ENCODE measurements at places on chromosomes 5 and 9. TPM values are rescaled to one million over a fixed set of nuclear protein-coding genes. Genes with fewer than 3 reads are reported as not detected.

Gene TMEM171
- total RNA-seq: 4.0 TPM

Gene ARL14EPL
- 0.11 TPM for total RNA-seq

Gene FOXD4
- total RNA-seq: 0.13 TPM

Gene KIAA1958
- total RNA-seq: 2.3 TPM

Gene HAPLN1
- total RNA-seq: not detected

Gene CACFD1
- total RNA-seq: 4.2 TPM

Gene HMMR
- 24.9 TPM for total RNA-seq

Gene MEIKIN
- total RNA-seq: not detected

Gene CFAP77
- 0.15 TPM for total RNA-seq

Gene KLHL3
- total RNA-seq: 0.13 TPM

Gene GPR151
- not detected for total RNA-seq

Gene COQ4
- 59.3 TPM for total RNA-seq

Gene NUDT12
- total RNA-seq: 1.9 TPM

Gene NIPSNAP3A
- total RNA-seq: 14.7 TPM

Gene GABRP
- total RNA-seq: not detected

Gene FGF18
- total RNA-seq: 3.2 TPM

Gene HMHB1
- total RNA-seq: not detected
